ENCODE measurements at places on chromosomes 16 and 17. TPM values are rescaled to one million over a fixed set of nuclear protein-coding genes. Genes with fewer than 3 reads are reported as not detected.

CARD14 gene
- total RNA-seq = not detected

TRAPPC2L gene
- total RNA-seq = 25.3 TPM

CDRT15L2 gene
- not detected for total RNA-seq

GDPD3 gene
- total RNA-seq = 2.1 TPM

- no peak for DNase-seq
Observed at GRCh38 chr16:50884066-50884860, 142.4 kb downstream of the CYLD start.

DNA sequence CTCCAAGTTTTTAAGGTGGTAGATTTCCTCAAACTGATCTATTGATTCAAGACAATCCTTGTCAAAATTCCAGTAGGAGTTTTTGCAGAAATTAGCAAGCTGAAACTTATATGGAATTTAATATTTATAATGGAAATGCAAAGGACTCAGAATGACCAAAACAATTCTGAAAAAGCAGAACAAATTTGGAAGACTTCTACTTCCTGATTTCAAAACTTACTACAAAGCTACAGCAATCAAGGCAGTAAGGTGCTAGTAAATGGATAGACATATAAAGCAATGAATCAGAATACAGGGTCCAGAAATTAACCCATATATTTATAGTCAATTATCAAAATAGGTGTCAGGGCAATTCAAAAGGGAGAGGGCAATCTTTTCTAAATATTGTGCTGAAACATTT is 11.8 kb upstream of the IL21R start:
- no peak for DNase-seq

- DNase-seq = no peak
Observed at GRCh38 chr17:21425736-21426135, 49.6 kb downstream of the KCNJ12 start.

DNA sequence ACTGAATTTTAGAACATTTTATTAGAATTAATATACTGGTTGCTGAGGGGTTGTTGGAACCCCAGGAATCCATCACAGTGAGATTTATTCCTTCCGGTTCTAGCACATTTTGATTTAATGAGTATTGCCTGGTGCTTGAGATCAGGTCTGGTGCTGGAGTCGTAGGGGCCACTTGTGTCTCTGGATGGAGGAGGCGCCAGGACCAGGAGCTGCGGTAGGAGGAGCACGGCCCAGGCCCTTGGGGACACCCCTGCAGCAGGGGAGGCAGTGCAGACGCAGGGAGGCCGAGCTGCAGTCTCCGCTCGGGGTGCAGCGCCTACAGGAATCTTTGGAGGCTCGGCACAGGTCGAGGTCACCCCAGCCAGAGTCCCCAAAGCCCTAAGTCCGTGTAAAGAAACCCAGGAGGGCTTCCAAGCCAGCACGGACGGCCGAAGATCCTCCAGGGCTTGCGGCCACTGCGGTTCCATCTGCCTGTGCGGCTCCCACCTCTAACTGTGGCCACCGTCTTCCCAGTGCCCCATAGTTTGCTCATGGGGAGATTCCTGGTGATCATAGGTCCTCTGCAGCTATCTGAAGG is 66.2 kb upstream of the CREBBP start:
- DNase-seq = no peak

DNA sequence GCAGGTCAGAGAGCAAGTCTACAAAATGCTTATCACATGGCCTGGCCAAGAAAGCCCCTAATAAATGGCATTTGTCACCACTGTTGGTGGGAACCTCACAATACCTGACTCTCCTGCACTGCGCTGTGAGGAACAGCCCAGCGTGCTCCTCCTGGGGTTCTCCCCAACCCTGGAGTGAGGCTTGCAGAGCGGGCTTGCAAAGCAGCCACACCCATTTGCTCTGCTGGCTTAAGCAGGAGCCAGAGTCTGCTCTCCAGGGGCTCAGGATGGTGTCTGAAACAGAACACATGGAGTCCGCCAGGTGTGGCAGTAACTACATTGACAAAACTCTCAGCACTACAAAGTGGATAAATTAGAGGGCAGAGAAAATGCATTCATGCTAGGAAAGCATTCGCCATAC is 331.0 kb upstream of the CCL2 start:
- DNase-seq = no peak

DNA sequence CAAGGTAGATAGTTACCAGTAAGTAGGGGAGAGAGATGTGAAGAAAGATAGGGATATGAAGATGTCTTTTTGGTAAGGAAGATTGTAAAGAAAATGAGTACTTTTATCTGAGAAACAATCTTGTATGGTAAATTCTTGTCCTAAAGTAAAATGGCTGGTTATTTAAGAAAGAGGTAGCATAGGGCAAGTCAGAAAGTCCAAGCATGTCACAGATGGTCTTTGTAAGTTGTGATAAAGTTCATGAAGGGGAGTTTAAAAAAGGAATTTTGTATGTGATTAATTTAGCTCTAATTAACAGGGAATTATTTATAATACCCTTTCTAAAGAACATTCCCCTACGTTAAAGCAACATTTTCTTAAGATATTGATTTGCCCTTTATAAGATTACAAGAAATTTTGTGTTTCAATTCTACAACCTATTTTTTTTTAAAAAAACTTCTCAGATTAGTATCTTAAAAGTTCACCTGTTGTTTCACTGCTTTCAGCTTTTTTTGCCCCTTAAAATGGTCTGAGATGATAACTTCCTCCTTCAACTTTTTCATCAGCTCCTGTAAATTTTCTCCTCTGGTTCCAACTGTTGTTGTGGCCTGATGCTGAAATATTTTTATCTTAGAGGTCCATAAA is 16.2 kb upstream of the CPHXL start:
- no peak for DNase-seq

DNA sequence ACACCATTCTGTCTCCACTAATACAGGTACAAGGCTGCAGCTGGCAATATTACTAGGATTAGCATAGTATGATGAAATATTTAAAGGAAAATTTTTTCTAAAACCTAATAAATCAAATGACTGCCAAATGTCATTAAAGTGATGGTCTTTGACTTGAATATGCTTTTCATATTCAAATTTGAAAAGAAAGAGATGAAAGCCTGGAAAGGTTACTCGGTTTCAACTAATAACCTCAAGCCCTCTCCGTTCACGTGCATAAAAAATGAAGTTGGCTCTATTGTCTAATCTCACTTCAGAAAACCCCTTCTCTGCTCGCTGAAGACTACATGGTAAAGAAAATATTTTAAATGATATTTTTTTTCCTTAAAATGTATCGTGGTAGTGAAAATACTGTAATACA is 83.2 kb downstream of the RPGRIP1L start:
- DNase-seq = no peak
